ENCODE measurements at places on chromosomes 1 and 21.

GRCh38 chr1:221753828-221754188 is 11.9 kb upstream of the DUSP10 start:
- no peak for DNase-seq

DNA sequence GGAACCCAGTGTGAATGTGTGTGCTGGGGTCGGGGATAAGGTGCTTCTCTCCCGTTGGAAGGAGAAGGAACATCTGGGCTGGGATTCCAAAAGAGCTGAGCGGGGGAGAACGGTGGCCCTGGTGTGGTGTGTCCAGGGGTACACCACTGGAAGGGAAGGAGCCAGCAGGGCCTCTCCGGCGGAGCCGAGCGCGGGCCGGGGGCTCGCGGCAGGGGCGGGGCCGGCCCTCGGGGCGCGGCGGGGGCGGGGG is 231 bp upstream of the RPS6KA1 start:
- DNase-seq = no peak

DNA sequence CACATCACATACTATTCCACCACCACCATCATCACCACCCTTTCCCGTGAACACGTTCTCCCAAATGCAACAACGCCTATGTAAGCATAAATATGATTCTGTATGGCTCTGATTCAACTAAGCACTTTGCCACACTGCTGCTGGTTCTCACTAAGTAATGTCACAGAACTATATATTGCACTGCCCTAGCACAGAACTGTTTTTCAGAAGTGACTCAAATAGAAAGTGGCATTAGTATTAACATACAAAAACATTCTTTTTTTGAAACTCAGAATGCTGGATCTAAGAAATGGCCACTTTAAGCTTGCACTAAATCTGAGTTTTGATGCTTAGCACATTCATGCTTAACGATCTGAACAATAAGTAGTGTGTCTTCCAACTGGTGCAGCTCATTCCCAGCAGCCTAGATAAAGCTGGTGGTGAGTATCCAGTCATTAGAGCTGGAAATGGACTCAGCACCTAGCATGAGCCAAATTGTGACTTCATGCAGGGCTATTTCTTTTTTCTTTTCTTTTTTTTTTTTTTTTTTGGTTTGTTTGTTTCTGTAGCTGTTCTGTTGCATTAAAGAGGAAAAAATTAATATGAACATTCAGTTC is 46.2 kb upstream of the ZC3H11B start:
- no peak for DNase-seq

GRCh38 chr1:79519084-79519760 is 512.7 kb upstream of the ADGRL4 start:
- DNase-seq = no peak

DNA sequence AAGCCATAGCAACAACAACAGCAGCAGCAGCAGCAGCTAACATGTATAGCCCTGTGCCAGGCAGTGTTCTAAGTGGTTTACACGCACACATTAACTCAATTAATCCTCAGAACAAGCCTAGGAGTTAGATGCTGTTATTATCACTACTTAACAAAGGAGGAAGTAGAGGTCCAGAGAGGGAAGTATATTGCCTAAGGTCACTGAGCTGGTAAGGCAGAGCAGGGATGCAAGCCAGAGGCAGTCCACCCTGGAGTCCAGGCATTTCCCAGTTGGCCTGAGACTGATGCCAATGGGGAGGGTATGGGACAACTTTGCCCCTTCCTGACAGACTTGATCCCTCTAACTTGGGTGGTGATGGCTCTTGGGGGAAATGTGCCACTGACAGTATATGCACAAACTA is 6.8 kb downstream of the CDC14A start:
- DNase-seq = no peak

DNA sequence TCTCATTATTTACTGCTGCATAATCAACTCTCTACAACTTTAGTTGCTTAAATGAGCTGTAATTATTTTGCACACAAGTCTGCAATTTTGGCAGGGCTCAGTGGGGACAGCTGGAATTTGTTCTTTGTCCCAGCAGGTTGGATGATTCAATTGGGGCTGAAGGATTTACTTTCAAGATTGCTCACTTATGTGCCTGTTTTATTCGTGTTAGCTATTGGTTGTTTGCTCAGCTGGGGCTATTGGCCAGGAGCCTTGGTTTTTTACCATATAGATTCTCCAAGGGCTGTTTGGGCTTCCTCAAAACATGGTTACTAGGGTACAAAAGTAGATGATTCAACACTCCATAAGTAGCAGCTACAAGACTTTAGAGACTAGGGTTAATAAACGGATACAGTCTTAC is 13.4 kb downstream of the OR10R2 start:
- DNase-seq = no peak

DNA sequence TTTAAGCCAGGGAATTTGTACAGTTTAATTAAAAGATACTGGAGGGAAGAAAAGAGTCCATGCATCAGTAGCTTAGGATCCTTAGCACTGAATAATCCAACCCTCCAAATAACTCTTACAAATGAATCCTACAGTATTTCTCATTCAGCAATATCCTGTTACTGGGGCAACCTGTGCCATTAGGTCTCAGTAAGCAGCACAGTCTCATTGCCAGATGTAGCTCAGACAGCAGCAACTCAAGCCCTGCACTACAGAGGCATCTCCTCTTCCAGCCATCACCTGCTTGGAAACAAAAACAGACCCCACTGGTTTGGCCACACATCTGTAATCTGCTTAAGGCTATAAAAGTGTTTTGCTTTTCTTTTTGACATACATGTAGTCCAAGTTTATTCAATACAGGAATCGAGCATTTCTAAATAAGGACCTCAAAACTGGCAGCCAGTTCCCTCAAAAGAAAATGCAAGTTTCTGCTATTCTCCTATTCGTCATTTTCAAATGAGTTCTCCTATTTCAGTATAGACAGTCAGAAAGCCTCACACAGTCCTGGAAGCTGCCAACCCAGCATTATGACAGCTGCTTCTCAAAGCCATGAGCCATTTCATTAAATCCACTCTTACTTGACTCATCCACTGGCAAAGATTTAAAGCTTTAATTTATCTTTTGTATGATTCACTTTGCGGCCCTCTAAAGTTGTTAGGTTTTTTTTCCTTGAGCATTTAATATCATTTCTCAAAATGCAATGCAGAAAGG is 129.0 kb downstream of the APP start:
- no peak for DNase-seq

- no peak for DNase-seq
Measured at GRCh38 chr1:247013391-247013790, 5.5 kb upstream of the ZNF695 start.

DNA sequence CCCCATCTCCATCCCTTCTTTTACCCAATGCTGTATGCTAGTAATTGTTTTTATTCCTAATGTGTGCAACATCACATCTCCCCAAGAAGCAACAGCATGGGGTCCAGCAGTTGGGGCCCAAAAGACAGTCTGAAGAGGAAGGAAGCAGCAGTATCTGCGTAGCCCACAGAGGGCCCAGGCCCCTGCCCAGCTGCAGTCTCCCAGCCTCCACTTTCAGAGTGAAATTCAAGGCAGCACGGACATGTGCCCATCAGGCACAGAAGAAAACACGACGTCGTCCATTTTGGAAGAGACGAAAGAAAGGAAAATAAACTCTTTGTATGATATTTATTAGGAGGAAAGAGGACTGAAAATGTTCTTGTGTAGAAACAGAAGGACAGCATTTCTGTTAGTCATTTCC is 37.4 kb downstream of the NCF2 start:
- DNase-seq = no peak

GRCh38 chr1:198523182-198523950 is 17.1 kb downstream of the ATP6V1G3 start:
- no peak for DNase-seq

GRCh38 chr1:1217621-1218523 is 3.9 kb upstream of the TNFRSF4 start:
- no peak for DNase-seq

DNA sequence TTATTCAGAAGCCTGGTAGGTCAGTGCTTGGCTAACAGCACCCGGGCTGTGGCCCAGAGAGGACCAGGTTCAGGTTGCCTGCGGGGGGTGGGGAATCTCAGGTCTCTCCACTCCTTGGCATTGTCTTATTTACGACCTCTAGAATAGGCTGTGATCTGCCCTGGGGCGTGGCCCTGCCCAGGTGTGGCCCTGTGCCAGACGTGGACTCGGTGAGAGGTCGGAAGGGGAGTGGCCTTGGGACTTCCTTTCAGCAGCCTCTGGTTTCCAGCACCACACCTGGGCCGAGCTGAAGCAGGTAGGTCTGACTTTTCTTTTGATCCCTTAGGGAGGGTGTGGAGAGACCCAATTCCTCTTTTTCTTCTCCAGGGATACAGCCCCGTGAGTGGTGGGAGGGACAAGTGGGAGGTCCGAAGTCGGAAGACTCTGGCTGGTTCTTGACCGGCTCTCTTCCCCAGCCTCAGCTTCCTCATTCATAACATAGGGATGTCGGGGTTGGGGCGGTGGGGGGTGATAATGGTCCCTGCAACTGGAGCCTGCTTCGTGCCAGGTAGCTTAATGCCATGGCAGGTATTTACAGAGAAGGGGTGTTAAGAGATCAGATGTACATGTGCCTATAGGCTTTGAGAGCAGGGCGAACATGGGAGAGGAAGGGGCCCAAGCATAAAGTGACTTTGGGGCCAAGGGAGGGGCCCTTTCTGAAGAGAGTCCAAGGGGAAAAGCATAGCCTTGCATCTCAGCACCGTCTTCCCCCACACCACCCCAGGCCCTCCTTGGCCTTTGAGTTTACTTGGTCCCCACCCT is 16.5 kb downstream of the ACOT11 start:
- no peak for DNase-seq

GRCh38 chr1:157111396-157112165 is 12.0 kb upstream of the ETV3L start:
- no peak for DNase-seq

DNA sequence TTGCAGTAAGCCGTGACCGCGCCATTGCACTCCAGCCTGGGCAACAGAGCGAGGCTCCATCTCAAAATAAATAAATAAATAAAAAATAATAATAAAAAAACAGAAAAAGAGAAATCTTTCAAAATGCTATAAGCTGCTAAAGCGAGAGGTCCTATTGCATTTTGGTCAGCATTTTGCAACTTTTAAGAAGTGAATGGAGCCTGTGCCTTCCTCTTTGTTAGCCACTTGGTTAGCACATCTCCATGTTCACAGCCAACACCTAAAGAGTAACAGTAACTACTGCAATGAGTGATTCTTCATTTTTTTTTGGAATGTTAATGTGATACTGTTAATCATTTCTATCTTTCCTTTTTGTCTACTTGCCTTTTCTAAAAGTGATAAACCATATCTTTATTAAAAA is 80.6 kb downstream of the ERG start:
- DNase-seq = no peak

- no peak for DNase-seq
Measured at GRCh38 chr1:27577504-27578188, 26.3 kb downstream of the AHDC1 start.

DNA sequence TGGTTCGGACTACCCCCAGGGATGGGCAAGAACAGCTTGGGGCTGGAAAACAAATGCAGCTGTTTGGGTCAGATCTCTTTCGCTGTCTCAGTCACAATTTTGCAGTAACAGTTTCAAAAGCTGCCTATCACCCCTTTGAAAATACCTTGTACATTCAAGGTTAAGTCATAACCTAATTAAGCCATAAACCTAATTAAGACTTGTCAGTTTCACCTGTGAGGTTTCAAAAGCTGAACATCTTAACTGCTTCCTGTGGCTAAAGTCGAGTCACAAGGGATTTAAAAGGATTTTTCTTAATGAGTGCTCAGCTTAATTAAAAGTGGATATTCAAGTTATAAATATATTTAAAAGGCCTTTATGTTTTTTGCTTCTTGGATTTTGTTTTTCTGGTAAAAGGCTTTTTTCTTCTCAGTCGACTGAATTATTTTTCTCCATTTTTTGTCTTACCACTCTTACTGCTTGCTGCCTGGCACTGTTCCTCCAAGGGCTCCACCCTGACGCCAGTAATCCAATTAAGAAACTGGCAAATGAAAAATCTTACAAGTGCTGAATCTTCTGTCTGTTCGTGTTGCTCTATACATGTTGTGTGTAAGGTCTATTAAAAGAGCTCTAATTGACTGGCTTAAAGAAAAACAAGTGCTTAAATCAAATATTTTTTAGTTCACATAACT is 31.3 kb downstream of the CBR1 start:
- no peak for DNase-seq

DNA sequence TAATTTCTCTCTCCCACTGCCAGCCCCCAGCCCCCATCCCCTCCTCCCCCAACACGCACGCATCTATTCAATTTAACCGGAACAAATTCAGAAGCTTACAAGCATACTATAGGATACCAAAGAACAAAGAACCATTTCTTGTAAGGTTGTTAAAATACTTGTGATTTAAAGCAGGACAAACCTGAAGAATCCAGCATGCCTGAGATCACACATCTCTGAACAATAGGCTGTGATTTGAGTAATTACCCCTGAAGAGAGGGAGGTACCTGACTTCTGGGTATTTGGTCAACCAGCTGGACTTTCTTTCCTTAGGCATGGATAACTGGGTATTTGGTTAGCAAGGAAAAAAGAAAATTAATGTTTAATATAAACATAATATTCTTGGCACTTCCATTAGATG is 105.1 kb downstream of the NMNAT2 start:
- DNase-seq = no peak

DNA sequence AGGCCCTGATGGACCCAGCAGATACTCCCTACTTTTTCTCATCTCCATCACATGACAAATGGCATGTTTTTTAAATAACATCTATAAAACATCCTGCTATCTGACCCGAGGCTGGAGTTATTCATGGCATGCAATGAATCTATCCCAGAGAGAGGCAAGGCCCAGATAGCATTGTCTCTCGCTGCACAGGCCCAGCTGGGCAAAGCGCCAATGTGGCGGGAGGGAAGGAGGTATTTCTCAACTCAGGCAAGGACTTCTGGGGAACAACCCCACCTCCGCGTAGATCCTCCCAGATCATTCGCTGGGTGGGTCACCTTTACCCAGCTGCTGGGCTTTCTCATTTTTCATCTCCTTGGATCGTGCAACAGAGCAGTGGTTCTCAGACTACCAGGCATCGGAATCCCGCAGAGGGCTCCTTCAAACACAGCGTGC is 59.8 kb downstream of the ERG start:
- DNase-seq = no peak

DNA sequence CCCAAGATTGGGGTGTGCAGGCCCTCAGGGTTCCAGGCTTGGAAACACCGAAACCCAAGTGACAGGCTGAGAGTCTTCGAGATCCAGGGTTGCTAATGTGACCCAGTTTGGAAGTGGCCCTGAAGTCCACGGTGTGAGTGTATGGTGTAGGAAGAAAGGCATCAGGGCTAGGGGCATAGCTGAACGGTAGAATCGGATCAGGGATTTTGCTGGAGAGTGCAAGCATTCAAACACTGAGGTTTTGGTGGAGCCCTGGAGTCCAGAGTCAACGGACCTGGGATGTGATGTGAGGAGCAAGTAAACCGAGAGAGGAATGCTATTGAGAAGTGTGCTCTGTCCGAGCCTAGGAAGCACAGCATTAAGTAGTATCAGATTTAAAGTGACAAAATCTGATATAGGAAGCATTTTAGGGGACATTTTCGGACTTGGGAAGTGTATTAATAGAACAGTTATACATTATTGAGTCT is 958 bp downstream of the NFYC start:
- no peak for DNase-seq

- peak; percentile 58 for DNase-seq
Measured at GRCh38 chr1:153535242-153536011, at the start of gene S100A6. S100A6 (minus strand) TSS chr1:153535991; CDS start chr1:153535339, 652 bp downstream.
